ENCODE measurements at places on chromosomes 7 and 10. TPM values are rescaled to one million over a fixed set of nuclear protein-coding genes. Genes with fewer than 3 reads are reported as not detected.

The AFAP1L2 gene
- total RNA-seq: 2.8 TPM

The ZNF804B gene
- not detected for total RNA-seq

The CHRM2 gene
- not detected for total RNA-seq

The ADARB2 gene
- total RNA-seq: 0.78 TPM

The RET gene
- 0.16 TPM for total RNA-seq

The LIPF gene
- not detected for total RNA-seq

The ADAM22 gene
- total RNA-seq: 5.4 TPM

The SLC26A5 gene
- total RNA-seq: not detected

The EBLN1 gene
- total RNA-seq: not detected

The ARHGAP12 gene
- total RNA-seq: 40.2 TPM

The TAS2R41 gene
- total RNA-seq: not detected

The JCAD gene
- 0.43 TPM for total RNA-seq

The HOXA3 gene
- total RNA-seq: 0.78 TPM

The VENTX gene
- 4.1 TPM for total RNA-seq

The NKX2-3 gene
- not detected for total RNA-seq

Data from natural killer cell (primary cell).